HAP-1 (cell line): ENCODE measurements at places on chromosomes 3 and 15.

GRCh38 chr3:127834771-127835170 is 12.5 kb upstream of the MGLL start:
- DNase-seq, result no peak

DNA sequence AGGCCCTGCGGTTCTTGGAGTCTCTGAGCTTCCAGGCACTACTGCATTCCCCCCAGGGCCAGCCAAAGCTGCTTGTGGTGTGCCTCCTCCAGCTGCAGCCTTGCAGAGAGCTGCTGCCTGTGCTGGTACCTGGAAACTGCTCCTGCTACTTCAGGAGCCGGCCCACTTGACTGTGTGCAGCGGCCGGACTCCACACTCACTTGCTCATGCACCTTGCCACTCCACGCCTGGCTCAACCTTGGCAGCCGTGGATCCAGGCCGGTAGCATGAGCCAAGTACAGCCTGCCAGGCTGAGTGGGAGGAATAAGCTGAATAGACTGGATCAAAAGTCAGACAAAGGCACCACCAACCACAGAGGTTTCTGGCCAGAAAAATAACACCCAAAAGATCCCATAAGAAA is 169.7 kb downstream of the TJP1 start:
- no peak for DNase-seq

DNA sequence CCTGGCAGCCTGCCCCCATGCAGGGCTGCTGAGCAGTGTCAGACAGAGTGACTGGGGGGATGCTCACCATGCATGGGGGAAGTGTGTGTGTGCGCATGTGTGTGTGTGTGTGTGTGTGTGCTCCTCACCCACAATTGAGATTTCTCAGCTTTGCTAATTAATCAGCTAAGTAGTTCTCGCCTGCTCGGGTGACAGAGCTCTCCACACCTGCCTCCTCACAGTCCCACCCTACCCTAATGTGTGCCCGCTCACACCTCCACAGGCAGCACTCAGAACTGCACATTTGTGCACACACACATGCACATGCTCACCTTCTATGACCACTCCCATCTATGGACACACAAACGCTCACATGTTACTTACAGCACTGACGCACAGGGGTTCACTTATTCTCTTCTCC is 37.3 kb downstream of the CACNA2D2 start:
- no peak for DNase-seq

- DNase-seq, result no peak
Observed at GRCh38 chr3:28651159-28651558, 302.5 kb upstream of the AZI2 start.

- no peak for DNase-seq
Observed at GRCh38 chr3:117400303-117400702, 690.7 kb downstream of the TUSC7 start.

DNA sequence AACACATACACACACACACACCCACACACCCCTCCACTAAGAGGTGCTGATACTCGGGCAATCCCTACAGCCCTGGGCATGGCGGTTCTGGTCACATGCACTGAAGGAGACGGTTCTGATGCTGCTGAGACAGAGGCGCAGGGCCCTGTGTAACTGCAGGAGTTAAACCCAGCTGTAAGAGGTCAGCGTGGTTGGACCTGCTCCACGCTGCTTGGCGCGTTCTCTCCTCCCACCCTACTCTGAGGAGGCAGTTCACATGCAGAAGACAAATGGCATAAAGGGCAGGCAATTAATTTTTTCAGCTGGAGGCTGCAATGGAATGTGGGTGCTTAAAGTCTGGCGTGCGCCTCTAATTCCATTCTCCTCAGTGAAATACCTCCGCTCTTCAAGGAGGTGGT is 35.2 kb downstream of the GRK7 start:
- no peak for DNase-seq

DNA sequence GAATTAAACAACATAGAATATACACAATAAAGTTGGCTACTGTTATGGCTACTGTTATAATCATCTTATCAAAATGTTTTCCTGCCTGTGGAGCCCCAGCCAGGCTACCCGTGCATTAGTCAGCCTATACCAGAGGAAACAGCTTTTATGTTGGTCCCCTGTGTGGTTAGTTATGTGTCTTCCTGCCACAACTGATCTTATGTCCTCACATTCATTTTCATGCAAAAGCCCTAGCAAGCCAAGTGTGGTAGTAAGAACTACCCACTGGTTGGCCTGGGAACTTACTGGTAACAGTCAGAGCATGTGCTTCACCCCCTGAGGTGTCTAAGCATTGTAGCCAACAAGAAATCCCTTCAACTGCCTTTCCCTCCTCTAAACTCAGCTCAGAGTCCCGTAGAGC is 21.8 kb downstream of the MGLL start:
- DNase-seq, result no peak

DNA sequence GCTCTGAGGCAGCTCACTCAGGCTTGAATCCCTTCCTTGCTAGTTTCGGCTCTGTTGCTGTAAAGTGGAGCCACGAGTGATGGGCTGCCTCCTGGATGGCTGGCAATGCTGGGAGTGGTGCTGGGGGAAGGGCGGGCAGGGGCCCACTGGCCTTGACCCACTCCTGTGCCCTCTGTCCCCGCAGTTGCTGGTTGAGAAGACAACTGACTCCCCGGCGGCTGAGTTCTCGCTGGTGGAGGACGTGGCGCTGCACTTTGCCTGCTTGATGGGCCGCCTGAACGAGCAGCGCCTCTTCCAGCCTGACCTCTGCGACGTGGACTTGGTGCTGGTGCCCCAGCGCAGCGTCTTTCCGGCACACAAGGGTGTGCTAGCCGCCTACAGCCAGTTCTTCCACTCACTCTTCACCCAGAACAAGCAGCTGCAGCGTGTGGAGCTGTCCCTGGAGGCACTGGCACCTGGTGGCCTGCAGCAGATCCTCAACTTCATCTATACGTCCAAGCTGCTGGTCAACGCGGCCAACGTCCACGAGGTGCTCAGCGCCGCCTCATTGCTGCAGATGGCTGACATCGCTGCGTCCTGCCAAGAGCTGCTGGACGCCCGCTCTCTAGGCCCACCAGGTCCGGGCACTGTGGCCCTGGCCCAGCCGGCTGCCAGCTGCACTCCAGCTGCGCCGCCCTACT is 4.7 kb downstream of the ZBTB47 start:
- no peak for DNase-seq

DNA sequence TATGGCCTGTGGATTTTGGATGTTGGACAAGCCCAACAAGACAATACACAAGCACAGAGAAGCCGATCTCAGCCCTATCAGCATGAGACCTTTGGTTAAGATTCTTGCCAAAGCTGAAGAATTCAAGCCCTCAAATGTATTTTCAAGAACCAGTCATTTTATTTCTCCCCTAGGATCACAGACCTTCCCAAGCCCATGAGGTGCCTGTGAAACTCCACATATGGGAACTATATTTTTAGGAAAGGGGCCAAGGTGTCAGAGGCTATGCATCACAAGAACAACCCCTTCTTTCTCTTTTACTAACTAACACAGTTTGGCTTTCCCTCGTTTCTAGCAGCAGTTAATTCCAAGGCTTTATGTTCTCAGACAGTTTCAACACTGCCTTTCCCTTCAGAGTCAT is 364.5 kb downstream of the MAGI1 start:
- DNase-seq, result no peak

- DNase-seq, result no peak
Observed at GRCh38 chr15:51170882-51171633, 76.4 kb upstream of the TNFAIP8L3 start.

GRCh38 chr3:174533286-174533685 is 325.8 kb upstream of the NAALADL2 start:
- no peak for DNase-seq

- DNase-seq, result no peak
Observed at GRCh38 chr15:51678096-51678495, 3.2 kb upstream of the SCG3 start.

GRCh38 chr15:78913012-78913411 is 31.8 kb downstream of the CTSH start:
- no peak for DNase-seq
